ENCODE measurements at places on chromosomes 7 and 10.
A peak's percentile ranks its signal among the peaks of the same experiment; 100 is the strongest.

DNA sequence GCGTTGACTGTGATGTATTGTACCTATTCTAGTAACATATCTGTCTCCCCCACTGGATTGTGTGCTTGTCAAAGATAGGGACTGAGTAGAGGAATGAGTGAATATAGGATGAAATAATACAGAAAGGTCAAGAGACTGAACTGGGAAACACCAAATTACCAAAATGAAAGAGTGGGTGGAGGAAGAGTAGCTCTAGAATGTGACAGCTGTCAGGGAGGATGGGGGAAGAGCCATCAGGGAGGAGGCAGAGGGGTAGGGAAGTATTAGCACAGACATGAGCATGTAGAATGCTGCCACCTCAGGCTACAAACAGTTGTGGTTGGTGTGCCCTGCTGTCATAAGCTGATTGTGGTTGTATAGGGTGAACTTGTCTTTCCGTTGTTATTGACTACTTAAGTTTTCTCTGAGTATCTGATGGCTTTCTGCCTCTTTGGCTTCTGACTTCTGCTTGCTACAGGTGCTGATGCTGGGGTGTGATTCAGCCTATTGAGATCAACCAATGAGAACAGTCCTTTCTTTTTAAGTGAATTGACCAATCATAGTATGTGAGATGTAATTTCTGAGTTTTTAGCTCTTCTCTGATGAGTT, 5.6 kb downstream of the CCSER2 start:
- DNase-seq: peak; percentile 3

DNA sequence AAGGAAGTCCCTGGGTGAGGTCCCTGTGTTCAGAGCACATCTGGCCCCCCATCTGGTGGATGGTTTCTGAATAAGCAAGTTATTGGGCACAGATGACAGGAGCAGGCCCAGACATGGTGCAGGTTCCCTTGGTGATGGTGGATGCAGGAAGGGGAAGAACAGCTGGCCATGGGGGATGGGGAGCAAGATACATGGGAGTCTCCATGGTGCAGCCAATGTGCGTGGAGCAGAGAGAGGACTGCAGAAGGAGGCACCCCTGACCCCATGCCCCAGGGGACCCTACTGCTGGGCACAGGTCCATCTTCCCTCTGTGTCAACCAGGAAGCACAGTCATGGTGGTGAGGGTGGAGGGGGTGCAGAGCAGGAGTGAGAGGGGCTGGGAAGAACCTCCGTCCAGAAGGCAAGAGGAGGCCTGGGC, 43.8 kb upstream of the RABGEF1 start:
- DNase-seq: peak; percentile 27

- peak; percentile 36 for DNase-seq
Observed at GRCh38 chr10:71285180-71285545, 33.9 kb upstream of the SLC29A3 start.

GRCh38 chr10:119616882-119617570, 20.3 kb upstream of the TIAL1 start:
- peak; percentile 27 for DNase-seq

DNA sequence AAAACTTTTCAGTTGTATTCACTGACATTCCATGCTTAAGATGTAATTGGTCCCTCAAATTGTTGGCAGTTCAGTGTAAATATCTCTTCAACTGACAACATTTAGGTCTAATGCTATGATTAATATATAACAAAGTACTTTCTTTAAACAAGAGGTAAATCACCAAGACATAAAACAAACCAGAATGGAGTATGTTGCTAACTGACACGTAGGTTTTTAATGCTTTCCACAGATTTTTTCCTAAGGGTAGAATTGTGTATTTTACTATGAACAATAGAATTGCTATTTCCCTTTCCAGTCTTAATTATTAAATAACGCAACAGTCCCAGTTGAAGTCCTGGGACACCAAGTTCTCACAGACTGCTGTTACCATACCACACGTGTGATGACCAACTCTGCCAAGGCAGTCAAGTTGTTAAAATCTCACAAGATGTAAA, 4.1 kb downstream of the JCAD start:
- no peak for DNase-seq

DNA sequence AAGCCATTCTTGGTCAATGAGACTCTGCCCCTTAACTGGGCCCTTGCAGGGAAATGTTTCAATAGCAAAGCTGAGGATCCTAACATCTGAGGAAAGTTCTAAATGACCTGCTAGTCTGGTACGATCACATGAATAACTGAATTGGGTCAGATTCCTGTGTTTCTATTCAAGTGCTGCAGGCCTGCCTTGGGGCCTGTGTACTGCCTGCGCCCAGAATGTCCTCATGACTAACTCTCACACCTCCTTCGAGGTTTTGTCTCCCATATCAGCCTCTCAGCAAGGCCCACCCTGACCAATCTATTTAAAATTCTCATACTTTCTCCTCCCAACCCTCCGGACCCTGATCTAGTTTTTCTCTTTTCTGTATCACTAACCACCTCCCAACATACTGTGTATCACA, 4.4 kb downstream of the JAZF1 start:
- no peak for DNase-seq

- DNase-seq: no peak
Observed at GRCh38 chr10:534047-534566, 155.4 kb downstream of the DIP2C start.

DNA sequence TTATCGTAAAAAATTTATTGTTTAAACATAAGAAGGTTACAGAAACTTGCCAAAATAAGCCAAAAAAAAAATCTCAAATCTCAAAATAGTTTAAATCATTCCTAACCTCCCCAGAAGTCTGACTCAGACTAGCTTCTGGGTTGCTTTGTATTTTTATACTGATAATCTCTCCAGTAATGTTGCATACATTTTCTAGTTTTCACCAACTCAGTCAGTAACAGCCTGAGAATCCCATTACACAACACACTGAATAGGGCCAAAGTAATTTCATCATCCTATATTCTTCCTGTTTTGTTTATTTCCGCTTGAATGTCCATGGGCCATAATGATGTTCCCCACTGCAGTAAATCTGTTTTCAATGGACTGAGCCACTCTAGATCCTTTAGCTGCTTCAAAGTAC, 478.5 kb downstream of the GPAM start:
- no peak for DNase-seq

GRCh38 chr7:51141451-51142003, 175.1 kb downstream of the COBL start:
- peak; percentile 13 for DNase-seq

- no peak for DNase-seq
Observed at GRCh38 chr10:6133331-6134098, 44.7 kb downstream of the RBM17 start.
